Pancreas (tissue), 10 donors: ENCODE measurements at places on chromosomes 5 and 9.

GRCh38 chr9:137234055-137234697, 3.5 kb downstream of the SLC34A3 start:
- peaks cover 12% of the 10 kb centered on the region for H3K4me1 ChIP-seq
- no peak for DNase-seq
- H3K27ac ChIP-seq: no peak overlapping the region
- H3K4me3 ChIP-seq: no peak overlapping the region
- no peaks in the 10 kb centered on the region for H3K36me3 ChIP-seq

DNA sequence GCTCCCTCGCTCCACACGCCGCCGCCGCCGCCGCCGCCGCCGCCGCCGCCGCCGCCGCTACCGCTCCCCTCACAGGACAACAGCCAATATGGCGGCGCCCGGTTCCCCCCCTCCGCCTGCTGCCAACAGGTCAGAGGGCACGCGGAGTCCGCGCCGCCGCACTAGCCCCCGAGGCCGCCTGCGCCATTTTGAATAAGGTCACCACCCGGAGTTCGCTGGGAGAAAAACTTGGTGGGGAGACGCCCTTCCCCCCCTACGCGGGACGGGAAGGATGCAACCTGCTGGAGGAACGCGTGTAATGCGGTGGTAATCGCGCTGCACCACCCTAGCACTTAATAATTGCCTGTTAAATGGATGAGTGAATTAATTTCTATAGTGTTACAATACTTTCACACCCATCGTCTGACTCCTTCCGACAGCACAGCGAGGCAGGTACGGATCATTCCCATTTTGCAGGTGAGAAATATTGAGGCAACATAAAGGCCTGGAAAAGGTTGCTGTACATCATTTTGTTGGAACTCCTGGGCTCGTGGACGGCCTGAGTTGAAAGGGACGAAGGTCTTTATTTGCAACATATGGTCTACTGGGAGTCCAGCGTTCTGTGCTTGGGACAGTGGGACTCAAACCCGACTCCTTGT, at the start of gene FAM193B:
Gene FAM193B (minus strand): TSS at position 90 of the 638 bp plus-strand sequence. CDS start 105 bp downstream, outside the sequence.
- H3K36me3 ChIP-seq: no peaks in the 10 kb centered on the region
- H3K27me3 ChIP-seq: no peaks in the 10 kb centered on the region
- no peaks in the 10 kb centered on the region for H3K4me1 ChIP-seq
- peak; percentile 94 for DNase-seq
- peak within 1 kb of the TSS; percentile 60 for H3K27ac ChIP-seq

GRCh38 chr9:6428940-6429889, 16.2 kb downstream of the UHRF2 start:
- no peaks in the 10 kb centered on the region for H3K27me3 ChIP-seq
- H3K4me3 ChIP-seq: no peak overlapping the region
- DNase-seq: no peak
- no peak overlapping the region for H3K27ac ChIP-seq

GRCh38 chr9:127778280-127779135, at the start of gene SH2D3C:
Gene SH2D3C (minus strand): TSS chr9:127778666. CDS start chr9:127778627, 39 bp downstream.
- no peaks in the 10 kb centered on the region for H3K4me1 ChIP-seq
- H3K27ac ChIP-seq: peak within 1 kb of the TSS; percentile 55
- H3K4me3 ChIP-seq: no peak within 1 kb of the TSS
- H3K36me3 ChIP-seq: no peaks in the 10 kb centered on the region

GRCh38 chr5:144028058-144028457, 142.4 kb downstream of the YIPF5 start:
- no peak overlapping the region for H3K4me3 ChIP-seq
- H3K27me3 ChIP-seq: no peaks in the 10 kb centered on the region
- no peak for DNase-seq
- H3K36me3 ChIP-seq: no peaks in the 10 kb centered on the region

DNA sequence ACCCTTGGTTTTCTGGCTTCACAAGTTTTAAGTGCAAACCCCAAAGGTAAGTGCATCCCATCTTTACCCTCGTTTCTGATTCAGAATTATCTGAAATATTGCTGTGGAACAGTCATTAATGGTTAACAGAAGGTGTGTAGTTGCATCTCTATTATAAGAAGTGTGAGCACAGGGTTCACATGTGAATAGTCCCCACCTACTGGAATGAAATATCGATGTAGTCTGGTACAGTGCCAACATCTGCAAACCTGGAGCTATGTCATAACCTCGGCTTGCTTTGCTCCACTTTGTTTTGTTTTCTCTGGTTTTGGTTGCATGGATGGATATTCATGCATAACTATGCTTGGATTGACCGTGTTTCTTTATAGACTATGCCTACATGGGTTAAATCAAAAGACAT, 12.6 kb downstream of the HTR4 start:
- no peak overlapping the region for H3K27ac ChIP-seq
- H3K4me3 ChIP-seq: no peak overlapping the region
- no peaks in the 10 kb centered on the region for H3K27me3 ChIP-seq
- no peaks in the 10 kb centered on the region for H3K4me1 ChIP-seq

DNA sequence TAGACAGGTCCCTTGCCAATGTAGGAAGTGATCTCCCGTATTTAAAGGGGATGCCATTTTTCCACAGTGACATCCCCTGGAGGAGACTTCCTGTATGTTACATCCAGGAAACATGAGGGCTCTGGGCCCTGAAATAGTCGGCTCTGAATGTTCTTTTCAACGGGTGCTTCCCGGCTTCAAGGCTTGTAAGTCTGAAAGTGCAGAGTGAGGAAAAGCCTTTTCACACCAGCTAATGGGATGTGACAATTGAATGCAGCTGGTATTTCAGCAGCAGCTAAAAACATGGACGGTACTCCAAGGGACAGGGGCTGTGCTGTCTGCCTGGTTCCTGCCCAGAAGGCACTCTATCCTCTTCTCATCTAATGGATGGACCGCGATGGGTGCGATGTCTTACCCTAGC, 1.4 kb downstream of the IL9 start:
- no peak for DNase-seq
- no peaks in the 10 kb centered on the region for H3K27me3 ChIP-seq
- no peaks in the 10 kb centered on the region for H3K4me1 ChIP-seq
- H3K27ac ChIP-seq: no peak overlapping the region
- no peaks in the 10 kb centered on the region for H3K36me3 ChIP-seq
- H3K4me3 ChIP-seq: no peak overlapping the region
